Tibial nerve (tissue), 4 donors: ENCODE measurements at places on chromosomes 3 and 15.

DNA sequence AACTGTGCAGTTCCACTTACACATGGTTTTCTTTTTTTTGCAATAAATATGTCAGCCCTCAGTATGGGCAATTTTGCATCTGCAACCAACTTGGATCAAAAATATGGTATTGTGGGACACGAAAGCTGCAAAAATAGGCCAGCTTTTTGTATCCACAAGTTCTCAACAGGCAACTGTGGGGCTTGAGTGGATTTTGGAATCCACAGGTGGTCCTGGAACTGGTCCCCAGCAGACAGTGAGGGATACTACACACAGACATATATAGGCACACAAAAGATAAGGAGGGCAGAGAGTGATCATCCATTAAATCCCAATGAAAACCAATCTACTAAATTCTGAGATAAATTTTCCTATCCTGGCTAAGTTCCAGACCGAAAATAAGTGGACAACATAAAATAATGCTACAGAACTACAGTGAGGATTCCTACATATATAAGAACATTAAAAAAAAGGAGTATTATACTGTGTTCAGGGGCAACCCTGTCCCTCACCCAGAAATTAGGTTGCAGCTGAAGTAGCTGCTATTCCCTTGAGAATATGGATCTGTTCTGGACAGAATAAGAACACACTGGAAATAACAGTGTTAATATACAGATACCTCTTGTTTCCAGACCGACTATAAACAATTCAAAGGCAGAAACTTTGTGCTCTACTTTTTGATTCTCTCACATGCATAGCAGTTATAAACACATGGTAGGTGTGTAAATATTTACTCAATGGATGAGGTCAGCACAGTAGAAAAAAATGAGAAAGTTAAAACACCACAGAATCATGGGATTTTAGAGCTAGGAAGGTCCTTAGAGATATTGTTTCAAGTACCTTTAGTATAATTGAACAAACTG is 25.4 kb downstream of the DENND4A start:
- no peak for DNase-seq

DNA sequence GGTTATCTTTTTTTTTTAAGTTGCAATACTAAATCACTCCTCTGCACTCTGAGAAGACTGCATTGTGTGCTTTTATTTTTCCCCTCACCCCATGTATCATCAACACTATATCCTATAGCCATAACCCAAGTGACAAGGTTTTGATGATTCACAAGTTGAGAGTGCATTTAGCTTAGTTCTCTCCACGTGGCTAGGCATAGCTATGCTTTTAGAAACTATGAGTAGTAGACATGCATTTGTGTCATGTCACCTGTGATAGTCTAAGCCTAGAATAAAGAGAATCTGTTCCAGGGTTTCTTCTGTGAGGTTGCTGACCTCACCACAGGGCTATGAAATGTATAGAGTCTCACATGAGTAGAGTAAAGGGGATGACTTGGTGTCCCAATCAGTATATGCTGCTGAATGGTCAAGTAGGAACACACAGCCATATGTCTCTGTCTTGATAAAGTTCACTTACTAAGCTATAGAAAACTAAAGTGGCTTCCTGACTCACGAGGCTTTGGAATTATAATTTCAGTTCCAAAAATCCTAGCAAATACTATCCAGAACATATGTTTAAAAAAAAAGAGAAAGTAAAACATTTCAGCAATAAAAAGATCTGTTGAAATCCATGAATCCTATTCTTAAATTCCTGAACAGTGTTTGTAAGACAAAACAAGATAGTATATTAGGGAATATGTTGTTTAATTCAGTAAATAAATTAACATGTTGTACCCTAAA is 206.3 kb downstream of the LSAMP start:
- DNase-seq, result no peak

DNA sequence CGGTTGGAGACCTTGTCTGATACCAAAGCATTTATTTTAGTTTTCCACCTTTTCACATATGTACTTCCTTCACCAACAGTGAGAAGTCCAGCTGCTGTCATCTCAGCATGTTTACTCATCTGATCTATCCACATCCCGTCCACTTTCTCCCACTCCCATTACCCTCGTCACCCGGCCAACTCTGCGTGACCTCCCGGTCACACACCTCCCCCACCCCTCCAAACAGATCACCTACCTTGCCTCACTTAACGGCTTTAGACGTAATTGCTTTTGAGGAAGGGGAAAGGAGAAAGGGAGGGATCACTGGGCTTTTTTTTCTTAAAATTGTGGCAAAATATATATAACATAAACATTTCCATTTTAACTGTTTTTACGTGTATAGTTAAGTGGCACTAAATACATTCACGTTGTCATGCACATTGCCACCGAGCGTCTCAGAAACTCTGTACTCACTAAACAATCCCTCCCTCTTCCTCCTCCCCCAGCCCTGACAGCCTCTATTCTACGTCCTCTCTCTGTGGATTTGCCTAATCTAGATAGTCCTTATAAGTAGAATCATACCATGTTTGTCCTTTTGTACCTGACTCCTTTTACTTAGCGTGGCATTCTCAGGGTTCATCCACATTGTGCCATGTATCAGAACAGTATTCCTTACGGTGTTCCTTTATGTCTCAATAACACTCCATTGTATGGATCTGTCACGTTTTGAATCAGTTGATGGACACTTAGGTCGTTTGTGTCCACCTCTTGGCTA is 67.2 kb downstream of the LMLN start:
- DNase-seq, result no peak

GRCh38 chr15:45129651-45130129 is at the start of the genes DUOX1 and DUOXA1:
TSS of gene DUOX1 (plus strand) at chr15:45129994. CDS start at chr15:45131967, 1,973 bp downstream.
TSS of gene DUOXA1 (minus strand) at chr15:45129879. CDS start at chr15:45123014, 6,865 bp downstream.
- DNase-seq, result no peak

- DNase-seq, result no peak
Measured at GRCh38 chr3:132267391-132267993, 49.7 kb upstream of the ACP3 start.

GRCh38 chr15:65264863-65265430 is 21.7 kb downstream of the PARP16 start:
- no peak for DNase-seq

DNA sequence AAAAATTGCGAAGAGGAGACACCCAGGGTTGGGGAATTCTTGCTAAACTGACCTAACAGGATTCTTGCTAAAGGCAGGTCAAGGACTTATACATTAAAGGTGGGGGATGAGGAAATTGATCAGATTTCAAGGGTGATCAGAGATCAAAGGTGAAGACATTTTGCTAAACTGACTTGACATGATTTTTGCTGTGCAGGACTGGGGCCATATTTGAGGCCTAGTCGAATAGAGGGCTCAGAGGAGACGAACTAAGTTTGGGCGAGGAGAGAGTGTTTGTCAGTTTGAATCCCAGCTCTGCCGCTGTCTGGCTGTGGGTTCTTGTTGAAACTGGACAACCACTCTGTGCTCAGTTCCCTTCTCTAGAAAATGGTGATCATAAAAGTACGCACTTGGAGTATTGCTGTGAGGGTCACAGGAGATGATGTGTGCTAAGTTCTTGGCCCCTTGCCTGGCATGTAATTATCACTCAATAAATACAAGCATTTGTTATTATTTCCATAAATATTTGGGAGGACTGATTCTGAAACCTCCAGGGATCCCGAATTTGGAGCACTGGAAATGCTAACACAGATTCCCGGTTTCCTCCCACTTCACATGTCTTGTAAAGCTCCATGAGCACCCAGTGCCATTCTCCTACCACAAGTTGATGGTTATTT is 364.8 kb upstream of the PROK2 start:
- DNase-seq, result no peak

- no peak for DNase-seq
Measured at GRCh38 chr15:56358604-56359003, 6.6 kb upstream of the TEX9 start.

- no peak for DNase-seq
Measured at GRCh38 chr3:128275316-128276145, 122.2 kb downstream of the EEFSEC start.

DNA sequence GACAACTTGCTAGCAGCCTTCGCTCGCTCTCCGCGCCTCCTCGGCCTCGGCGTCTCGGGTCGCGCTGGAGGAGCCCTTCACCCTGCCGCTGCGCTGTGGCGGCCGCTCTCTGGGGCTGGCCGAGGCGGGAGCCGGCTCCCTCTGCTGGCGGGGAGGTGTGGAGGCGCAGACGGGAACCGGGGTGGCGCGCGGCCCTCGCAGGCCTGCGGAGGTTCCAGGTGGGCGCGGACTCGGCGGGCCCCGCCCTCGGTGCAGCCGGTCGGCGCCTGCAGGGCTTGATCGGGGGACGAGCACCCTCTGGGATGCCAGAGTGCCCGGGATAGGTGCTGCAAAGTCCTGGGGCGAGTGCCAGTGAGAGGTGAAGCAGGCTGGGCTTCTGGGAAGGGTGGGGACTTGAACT is 989.9 kb downstream of the ROBO2 start:
- no peak for DNase-seq

- DNase-seq, result no peak
Measured at GRCh38 chr3:108221393-108221792, 831 bp downstream of the IFT57 start.

GRCh38 chr15:48466820-48467219 is 135.6 kb downstream of the DUT start:
- DNase-seq, result no peak

DNA sequence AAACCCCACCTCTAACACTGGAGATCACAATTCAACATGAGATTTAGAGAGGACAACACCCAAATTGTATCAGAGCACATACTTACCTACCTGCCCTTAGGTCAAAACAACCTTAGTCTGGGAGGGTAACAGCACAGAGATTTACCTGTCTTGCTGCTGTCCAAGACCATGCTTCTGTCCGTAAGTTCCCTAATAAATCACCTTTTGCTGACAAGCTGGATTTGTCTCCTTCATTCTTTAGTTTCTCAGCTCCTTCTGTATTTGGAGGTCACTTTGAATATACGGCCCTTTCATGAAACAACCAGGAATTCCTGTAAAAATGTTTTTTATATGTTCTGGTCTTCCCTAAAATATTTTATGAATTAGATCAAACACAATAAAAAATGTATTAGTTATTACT is 1.6 kb upstream of the ABHD5 start:
- no peak for DNase-seq

DNA sequence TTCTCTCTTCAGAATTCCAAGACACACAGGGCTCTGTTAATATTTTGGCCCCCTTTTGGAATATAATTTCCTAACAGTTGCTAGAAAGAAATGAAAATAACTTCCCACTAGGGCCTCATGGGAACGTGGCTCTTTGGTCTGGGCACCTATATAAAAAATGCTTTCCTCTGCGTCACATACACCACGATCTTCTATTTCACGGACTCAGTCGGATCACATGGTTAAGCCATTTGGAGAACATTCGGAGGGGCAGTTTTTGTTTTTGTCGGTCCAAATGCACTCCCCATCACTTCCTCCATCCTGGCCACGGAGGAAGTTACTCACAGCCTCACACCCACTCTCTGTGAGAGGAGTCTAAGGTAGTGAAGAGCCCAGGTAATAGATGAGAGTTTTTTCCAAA is 21.0 kb downstream of the TMEM44 start:
- DNase-seq, result no peak

- DNase-seq, result no peak
Measured at GRCh38 chr3:43178891-43179366, 73.0 kb upstream of the POMGNT2 start.

- DNase-seq, result no peak
Measured at GRCh38 chr3:120907659-120908029, 361 bp upstream of the STXBP5L start.

DNA sequence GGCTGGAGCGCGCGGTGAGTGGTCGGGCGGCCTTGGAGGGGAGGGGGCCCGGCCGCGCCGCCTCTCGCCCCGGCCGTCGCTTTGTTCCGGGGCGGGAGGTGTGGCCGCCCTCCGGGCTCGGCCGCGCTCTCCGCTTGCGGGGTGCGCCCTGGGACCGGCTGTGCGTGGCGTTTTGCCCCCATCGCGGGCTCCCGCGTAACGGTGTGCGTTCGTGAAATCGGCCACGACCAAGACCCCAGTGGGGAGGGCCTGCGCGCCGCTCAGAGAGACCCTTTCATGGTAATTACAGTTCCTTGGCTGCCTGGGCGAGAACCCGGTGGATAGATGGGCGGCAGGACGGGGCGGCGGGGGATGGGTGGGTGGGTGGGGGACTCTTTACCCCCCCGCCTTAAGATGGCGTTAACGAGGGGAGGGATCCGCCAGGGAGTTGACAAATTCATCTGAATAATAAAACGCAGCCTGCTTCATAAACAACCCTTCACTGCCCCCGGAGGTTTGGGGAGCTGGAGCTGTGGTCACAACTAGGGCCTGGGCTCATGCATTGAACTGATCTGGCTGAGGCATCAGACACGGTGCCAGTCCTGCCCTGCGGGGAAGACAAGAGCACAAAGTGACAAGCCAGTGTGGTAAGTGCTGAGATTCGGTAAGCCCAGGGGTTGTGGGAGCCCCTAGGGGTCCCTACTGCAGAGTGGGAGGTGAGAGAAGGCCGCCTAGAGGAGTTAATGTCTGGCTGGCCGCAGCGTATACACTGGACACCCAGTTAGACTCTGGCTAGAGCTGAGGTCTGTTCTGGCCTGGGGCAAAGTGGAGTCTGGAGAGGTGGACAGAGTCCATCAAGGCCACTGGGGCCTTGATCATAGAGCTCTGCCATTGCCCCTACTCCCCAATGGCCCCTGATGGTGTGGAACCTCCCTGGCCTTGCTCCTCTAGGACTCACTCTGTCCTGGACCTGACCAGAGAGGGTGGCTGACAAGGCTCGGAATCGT is 668 bp downstream of the MRAS start:
- no peak for DNase-seq

- no peak for DNase-seq
Measured at GRCh38 chr15:81929557-81929956, 116.3 kb downstream of the MEX3B start.

DNA sequence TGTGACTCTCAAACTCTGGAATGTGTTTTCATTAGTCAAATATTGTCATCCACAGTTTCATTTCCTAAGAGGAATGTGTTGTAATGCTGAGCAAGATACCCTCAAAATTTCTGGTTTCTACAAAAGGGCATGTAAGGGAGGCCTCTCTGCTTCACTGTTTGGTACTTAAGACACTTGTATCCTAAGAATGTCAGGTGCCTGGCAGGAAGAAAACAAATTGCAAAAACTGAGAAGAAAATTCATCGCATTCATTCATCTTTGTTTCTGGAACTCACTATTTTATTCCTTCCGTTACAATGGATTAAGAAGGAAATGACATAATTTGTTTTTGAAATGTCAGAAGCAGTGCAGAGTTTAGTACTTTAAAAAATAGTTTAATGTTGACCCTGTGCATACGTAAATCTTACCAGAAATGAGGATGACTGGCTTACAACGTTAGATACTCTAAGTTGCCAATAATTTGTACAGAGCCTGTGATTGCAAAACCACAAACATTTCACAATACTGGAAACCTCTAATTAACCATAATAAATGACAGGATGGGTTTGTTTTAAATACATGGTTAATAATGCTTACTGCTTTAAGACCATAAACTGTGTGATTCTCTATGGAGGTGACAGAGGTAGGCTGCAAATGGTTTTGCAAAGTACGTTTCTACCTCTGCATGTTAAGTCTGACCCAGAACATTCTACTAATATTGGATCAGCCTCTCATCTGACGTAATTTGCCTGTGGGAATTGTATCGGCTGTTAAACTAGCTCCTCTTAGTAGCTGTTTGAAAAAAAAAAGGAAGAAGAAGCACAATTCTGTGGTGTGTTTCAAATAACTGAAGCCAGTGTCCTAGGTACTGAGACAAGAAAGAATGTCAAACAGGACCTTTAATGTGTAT is 477.8 kb downstream of the RBMS3 start:
- DNase-seq, result no peak
